ENCODE measurements at places on chromosomes 3 and 15. TPM values are rescaled to one million over a fixed set of nuclear protein-coding genes. Genes with fewer than 3 reads are reported as not detected.

The TEX55 gene
- total RNA-seq = not detected

The SCAMP2 gene
- total RNA-seq = 176 TPM

The TP63 gene
- not detected for total RNA-seq

The ZBTB47 gene
- total RNA-seq = 10.0 TPM

The AMOTL2 gene
- total RNA-seq = 50.9 TPM

The POTEB3 gene
- total RNA-seq = not detected

The RBMS3 gene
- 3.8 TPM for total RNA-seq

The BNC1 gene
- total RNA-seq = not detected

The SLC26A6 gene
- 225 TPM for total RNA-seq

The CDC25A gene
- total RNA-seq = 7.6 TPM

The AAGAB gene
- 343 TPM for total RNA-seq
